Effector CD8-positive, alpha-beta T cell (primary cell): ENCODE measurements at places on chromosomes 6 and 20.

- no peak for DNase-seq
Observed at GRCh38 chr6:69422020-69422419, 374.8 kb downstream of the LMBRD1 start.

DNA sequence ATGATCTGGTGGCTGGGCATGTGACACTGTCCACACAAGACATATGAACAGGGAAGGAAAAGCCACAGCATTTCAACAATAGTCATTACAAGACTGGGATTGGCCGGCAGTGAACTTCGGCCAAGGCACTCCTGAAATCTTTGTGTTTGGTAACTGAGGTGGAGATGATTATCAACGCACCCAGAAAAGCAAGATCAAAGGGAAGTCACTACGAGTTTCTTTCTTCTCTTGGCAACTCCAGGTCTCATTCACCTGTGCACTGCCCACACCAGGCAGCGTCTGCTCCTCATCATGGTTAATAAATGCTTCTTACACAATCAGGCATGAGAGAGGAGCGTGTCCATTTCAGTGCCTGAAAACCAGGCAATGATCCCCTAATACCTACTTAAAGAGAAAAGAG is 20.5 kb upstream of the FOXC1 start:
- DNase-seq, result no peak

GRCh38 chr6:126553854-126554253 is 213.9 kb downstream of the CENPW start:
- DNase-seq, result no peak

DNA sequence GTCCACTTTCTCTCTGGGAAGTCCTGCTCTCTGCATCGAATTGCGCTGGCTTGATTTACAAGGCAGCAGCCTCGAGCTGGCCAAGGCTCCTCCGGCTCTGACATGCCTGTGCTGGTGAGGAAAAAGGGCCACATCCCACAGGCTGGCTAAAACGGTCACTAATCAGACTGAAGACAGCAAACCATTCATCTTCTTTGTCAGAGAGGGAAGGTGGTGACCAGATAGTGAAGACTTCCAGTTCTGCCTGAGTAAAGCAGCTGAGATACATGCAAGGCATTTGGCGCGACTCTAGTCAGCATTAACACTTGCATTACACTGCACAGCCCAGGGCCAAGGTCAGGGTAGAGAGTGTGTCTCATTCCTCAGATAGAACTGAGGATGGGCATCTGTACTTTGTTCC is 203.2 kb upstream of the MAP3K7 start:
- DNase-seq, result no peak

GRCh38 chr6:24720131-24720603 is 1.2 kb upstream of the C6orf62 start:
- DNase-seq, result peak; percentile 59

GRCh38 chr6:17998442-17998841 is 11.0 kb upstream of the KIF13A start:
- no peak for DNase-seq

DNA sequence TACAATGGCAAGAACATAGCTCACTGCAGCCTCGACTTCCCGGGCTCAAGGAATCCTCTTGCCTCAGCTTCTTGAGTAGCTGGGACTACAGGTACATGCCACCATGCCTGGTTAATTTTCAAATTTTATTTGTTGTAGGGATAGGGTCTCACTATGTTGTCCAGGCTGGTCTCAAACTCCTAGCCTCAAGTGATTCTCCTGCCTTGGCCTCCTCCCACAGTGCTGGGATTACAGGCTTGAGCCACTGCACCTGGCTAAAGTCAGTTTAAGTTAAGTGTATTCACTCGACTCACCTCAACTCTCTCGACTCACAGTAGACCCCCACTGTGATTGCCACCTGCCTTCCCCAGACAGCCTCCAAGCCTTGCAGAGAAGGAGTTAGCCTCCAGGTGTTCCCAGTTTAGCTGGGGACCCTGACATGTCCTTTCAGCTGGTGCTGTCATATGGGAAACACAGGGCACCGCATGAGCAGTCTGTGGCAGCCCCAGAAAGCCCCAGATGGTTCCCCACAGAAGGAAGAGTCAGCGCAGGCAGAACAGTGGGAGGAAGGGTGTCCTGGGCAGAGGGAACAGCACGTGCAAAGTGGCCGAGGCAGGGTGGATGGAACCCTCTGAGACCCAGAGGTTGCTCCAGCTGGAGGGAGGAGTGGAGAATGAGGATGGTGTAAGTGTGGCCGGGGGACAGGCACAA is 40.4 kb downstream of the CEBPB start:
- DNase-seq, result no peak

DNA sequence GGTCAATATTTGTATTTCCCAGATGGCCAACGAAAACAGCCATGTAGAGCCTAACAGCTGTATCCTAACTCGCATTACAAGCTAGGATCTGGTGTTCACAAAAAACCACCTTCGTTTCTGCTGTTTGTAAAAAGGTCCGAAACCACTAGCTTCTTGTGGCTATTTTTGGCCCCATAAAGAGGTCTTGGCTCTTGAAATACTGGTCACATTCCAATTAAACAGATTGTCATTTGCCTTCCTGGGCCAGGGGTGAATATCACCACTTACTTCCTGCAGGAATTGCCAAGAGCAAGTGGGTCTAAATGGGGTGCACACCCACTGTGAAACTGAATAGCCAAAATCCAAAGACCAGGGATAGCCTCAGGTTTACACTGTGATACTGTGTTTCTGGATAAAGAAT is 48.2 kb downstream of the TSHZ2 start:
- no peak for DNase-seq

- DNase-seq, result no peak
Observed at GRCh38 chr6:158322400-158322723, 10.1 kb downstream of the TULP4 start.

GRCh38 chr6:168909288-168909687 is 344.4 kb downstream of the THBS2 start:
- DNase-seq, result no peak

- DNase-seq, result no peak
Observed at GRCh38 chr6:111147440-111147839, 60.1 kb downstream of the SLC16A10 start.

GRCh38 chr6:15996030-15996429 is 132.9 kb upstream of the MYLIP start:
- no peak for DNase-seq

GRCh38 chr6:152054441-152054840 is 247.0 kb downstream of the ESR1 start:
- DNase-seq, result no peak

DNA sequence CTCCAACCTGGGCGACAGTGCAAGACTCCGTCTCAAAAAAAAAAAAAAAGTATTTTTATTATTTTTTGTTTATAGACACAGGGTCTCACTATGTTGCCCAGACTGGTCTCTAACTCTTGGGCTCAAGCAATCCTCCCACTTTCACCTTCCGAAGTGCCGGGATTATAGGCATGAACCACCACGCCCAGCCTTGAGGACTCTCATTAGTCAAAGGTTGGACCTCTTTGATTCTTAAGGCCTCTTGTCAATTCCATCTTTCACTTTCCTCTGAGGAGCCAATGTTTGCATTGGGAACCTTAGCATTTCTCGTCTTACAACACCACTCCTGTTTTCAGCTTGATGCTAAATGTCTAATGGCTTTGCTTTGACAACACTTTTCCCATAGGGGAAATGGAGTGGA is 16.1 kb upstream of the CDK19 start:
- no peak for DNase-seq

- no peak for DNase-seq
Observed at GRCh38 chr6:118617417-118617816, 34.0 kb downstream of the CEP85L start.

DNA sequence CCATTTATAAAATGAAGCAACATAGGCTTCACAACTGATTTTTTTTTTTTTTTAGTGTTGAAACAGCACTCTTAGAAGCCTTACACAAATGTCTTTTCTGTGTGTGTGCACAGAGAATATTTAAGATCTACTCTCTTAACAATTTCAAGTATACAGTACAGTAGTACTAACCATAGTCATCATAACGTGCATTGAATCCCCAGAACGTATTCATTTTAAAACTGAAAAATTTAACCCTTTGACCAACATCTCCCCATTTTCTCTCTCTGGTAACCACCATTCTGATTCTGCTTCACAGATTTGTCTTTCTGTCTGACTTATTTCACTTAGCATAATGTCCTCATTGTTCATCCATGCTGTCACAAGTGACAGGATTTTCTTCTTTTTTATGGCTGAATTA is 475.6 kb downstream of the RFPL4B start:
- no peak for DNase-seq

DNA sequence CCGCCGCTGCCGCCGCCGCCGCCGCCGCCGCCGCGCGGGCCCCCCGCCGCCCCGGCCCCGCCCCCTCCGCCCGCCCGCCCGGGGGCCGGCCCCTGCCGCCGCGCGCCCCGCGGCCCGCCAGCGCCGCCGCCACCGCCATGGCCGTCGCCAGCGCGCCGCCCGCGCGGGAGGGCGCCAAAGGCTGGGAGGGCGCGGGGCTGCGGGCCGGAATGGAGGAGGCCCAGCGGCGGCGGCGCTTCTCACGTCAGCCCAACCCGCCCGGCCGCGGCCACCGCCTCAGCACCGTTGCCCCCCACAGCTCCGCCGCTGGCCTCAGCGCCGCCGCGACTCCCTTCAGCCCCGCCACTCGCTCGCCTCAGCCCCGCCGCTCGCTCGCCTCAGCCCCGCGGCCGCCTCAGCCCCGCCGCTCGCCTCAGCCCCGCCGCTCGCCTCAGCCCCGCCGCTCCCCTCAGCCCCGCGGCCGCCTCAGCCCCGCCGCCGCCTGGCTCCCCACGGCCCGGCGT is 258 bp downstream of the PHF10 start:
- peak; percentile 23 for DNase-seq

- no peak for DNase-seq
Observed at GRCh38 chr6:109330263-109330662, 52.0 kb downstream of the CD164 start.

DNA sequence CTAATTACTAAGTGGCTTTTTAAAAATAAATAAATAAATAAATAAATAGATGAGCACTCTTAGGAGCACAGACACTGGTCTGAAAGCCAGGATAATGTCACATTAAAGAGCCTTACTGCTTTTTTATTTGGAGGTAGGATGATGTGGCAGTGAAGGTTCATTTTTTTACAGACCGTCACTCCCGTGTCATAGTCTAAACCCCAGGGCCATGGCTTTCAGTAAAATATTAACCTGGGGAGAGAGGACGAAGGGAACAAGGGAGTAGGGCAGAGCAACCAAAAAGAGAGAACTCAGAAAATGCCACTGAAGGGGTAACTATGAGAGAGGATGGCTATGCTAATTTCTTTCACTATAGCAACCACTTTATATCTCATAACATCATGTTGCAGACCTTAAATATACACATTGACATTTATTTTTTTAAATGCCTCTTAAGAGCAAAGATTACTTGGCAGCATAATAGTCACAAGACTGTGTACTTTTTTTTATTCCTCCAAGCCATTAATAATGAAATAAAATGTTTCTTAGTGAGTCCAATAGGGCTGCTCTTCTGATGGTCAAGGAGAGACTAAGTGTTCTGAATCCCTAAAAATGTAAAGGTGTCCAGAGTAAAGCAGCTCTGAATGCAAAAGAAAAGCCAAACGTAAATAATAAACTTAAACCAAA is 100.9 kb upstream of the SIM1 start:
- no peak for DNase-seq

- no peak for DNase-seq
Observed at GRCh38 chr20:62165762-62166399, 16.9 kb upstream of the MTG2 start.

- no peak for DNase-seq
Observed at GRCh38 chr6:13243033-13243432, 85.3 kb downstream of the TBC1D7 start.

DNA sequence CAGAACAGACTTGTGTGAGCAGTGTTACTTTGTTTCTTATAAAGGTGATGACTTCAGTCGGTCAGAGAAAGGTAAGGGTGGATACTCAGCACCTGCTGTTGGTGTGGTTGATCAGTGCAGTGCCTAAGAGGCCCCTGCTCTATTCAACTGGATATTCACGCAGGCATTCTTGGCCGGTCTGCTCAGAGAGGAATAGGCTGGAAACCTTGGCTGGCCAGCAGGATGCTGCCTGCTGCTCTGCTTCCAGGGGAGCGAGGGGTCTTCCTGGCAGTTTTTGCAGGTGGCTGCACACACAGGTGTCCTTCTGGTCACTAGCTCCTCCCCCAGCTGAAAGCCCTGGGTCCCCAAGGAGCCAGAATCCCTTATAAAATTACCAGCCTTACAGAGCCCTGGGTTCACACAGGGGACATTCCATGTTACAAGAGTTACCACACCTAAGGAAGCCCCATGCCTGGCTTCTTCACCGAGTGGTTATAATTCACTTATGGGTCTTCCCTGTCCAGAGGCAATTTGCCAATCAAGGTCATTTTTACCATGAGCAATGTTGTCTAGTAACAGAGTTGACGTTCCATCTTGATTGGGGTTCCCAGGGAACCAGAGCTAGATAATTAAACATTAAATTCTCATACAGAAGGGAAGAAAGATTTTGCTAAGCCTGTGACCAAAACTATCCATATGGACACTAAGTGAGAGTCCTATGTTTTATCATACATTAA is 16.4 kb downstream of the SYNJ2 start:
- DNase-seq, result no peak

- no peak for DNase-seq
Observed at GRCh38 chr6:11275598-11275997, 43.1 kb upstream of the NEDD9 start.

DNA sequence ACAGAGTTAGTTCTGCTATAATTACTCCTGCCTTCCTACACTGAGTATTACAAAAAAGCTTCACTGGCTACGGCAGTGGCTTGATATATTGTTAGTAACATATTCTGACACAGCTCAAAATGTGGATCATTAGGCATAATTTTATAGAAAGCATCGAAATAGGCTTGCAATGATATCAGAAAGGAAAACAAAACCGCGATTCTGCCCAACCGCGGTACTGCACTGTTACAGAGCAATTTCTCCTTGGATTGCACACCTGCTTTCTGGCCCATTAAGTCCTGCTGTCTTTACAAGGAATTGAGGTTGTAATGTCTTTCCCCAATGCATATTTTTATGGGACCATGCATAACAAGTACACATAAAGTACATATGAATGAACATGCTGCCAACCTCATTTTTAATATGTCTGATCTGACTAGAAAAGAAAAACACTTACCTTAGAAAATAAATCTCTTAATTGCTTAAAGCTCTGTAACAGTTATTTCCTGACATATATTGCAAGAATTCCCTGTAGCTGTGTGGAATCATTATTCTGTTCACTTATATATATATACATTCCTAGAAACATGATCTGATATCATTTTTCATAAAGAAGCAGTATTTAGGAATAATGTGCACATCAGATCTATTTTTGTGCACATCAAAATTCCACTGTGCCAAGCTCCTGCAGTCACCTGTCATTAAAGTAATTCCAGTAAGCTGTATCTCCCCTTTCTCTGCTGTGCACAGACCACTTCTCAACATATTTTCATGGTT is 763.9 kb downstream of the HACE1 start:
- no peak for DNase-seq

DNA sequence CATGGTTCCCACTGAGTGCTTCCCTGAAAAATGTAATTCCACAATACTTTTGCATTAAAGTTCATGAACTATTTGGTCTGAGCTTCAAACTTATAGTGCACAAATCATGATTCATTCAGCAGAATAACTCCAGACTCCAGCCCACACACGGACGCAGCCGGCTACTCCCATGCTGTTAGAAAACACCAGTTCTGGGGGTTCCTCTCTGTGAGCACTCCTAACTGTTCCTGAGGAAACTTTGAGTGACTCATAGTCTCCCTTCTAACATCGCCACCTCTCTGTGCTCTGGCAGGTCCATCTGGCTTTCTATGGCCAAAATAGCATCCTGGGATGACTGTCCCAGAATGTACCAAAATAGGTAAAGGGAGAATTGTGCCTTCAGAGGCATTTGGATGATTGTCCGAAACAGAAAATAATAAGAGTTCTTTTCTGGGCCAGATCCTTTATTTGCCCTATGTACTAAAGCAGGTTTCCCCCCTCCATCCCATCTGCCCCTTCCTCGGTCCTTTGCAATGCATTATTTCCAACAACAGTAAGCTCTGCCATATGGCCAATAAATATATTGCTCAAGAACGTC is 32.3 kb upstream of the LY86 start:
- DNase-seq, result no peak
